ENCODE measurements at places on chromosomes 5 and 9.

DNA sequence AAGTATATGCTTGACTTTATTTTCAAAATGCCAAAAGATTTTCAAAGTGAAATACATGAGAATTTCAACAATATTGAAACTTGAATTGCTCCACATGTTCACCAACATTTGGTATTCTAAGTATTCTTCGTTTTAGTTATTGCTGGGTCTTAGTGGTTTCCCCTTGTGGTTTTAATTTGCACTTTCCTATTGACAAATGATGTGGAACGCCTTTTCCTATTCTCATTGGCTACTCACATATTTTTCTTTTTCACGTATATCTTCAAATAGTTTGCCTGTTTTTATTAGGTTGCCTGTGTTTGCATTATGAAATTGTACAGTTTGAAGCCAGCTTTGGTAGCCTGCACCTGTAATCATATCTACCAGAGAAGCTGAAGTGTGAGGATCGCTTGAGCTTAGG, 405.7 kb upstream of the IRX2 start:
- no peak for DNase-seq

- peak; percentile 53 for DNase-seq
Observed at GRCh38 chr9:12771891-12772290, 2.9 kb upstream of the LURAP1L start.

DNA sequence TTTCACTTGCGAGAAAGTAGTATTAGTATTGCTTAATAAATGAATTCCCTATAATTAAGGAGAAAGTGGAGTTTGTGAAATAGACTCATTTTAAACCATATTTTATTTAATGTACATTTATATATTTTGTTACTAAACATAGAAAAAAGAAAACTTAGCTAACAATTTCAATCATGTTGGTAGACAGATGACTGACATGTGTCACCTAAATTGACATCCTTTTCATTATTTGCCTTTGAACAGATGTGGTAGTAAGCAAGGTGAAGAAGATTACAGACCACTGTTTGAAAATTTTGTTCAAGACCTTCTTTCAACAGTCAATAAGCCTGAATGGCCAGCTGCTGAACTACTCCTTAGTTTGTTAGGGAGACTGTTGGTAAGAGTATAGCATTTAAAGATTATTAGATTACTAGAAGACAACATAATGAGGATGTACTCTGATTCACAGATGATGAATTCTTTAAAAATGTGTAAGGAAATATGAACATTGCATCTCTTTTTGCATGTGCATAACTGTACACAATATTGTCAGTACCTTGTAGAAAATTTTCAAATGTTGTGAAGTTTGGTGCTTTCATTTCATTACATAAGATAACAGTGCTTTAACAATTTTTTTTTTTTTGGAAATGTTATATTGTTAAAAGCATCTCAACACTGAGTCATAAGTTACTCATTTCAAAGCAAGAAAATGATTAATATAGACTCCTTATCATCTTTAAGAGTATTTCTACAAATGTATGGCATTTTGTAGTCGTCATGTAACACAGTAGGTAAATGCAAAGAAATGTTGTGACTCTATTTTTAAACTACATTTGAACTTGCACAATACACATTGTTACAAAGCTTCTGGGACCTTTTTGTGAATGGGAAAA, 139.5 kb downstream of the NIPBL start:
- DNase-seq = peak; percentile 35

DNA sequence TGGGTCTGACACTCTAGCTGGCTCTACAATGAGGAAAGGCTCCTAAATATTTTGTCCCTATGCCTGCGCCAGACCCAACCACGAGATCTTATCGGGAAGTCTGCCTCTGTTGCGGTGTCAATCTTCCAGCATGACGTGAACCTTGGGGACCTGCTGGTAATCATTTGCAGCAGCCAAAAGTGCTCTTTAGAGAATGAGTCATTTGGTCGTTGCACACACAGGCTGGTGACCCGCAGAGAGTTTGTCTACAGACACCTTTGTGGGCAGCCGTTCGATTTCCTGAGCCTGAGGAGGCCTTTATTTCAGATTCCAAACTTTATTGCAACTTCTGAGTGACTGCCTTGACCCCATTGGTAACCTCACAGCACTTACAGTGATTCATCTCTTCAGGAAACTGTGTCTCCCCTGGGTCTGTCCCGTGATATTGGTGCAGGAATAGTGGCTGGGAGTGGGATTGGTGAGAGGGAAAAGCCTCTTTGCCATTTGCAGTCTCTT, 326.1 kb downstream of the NSG2 start:
- no peak for DNase-seq

- no peak for DNase-seq
Observed at GRCh38 chr5:103847060-103847459, 284.5 kb upstream of the NUDT12 start.

- DNase-seq = no peak
Observed at GRCh38 chr9:14081745-14082144, 232.2 kb downstream of the NFIB start.

DNA sequence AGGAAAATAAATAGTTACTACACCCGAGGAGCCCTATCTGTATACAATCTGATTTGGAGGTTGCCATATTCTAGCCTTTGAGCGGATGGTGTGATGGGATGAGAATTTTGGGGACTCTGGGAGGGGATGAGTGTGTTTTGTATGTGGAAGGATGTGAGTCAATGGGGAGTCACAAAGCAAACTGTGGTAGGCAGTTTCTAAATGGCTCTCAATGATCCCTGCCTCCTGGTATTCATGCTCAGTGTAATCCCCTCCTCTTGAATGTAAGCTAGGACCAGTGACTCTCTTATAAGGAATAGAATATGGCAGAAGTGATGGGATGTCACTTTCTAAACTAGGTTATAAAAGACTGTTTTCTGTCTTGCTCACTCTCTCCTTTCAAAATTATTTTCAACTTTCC, 205.7 kb upstream of the RIOK2 start:
- DNase-seq = peak; percentile 16

DNA sequence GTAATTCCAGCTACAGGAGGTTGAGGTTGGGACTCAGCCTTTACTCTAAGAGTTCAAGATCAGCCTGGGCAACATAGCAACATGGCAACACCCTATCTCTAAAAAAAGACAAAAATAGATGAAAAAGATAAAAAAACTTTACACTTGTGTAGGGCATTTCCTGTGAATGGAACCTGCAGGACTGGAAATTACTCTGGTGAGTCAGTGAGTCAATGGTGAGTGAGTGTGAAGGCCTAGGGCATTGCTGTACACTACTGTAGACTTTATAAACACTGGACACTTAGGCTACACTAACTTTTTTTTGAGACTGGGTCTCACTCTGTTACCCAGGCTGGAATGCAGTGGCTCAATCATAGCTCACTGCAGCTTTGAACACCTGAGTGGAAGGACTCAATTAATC, 19.5 kb upstream of the ARSI start:
- peak; percentile 82 for DNase-seq

- DNase-seq = no peak
Observed at GRCh38 chr5:42361315-42361688, 61.9 kb upstream of the GHR start.

Measured in NCI-H226 (cell line).